ENCODE measurements at places on chromosomes 12 and 14.
A peak's percentile ranks its signal among the peaks of the same experiment; 100 is the strongest.

- DNase-seq: no peak
Observed at GRCh38 chr14:24249230-24250021, 7.0 kb upstream of the TINF2 start.

DNA sequence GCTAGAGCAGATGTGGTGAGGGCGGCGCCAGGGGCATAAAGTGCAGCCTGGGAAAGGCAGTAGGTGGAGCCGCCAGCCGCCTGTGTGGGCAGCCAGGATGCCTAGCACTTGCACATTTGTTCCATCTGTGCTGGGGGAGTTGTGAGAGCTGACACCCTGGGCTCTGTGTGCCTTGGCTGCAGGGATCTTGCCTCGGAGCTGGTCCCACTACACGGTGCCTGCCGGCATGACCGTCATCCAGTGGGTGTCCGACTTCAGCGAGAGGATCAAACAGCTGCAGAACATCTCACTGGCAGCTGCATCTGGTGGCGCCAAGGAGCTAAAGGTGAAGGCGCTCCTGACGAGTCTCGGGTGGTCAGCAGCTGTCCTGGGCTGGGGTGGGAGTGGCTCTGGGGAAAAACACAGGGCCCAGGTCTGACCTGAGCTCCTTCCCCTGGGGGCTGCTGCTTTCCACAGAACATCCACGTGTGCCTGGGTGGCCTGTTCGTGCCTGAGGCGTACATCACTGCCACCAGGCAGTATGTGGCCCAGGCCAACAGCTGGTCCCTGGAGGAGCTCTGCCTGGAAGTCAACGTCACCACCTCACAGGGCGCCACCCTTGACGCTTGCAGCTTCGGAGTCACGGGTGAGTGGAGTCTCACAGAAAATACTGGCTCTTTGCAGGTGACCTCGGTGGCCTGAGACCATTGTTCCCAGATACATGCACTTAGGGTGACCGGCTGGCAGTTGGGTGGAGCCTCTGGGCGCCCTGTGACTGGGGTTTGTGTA is 37.4 kb downstream of the HSP90AA1 start:
- DNase-seq: no peak

DNA sequence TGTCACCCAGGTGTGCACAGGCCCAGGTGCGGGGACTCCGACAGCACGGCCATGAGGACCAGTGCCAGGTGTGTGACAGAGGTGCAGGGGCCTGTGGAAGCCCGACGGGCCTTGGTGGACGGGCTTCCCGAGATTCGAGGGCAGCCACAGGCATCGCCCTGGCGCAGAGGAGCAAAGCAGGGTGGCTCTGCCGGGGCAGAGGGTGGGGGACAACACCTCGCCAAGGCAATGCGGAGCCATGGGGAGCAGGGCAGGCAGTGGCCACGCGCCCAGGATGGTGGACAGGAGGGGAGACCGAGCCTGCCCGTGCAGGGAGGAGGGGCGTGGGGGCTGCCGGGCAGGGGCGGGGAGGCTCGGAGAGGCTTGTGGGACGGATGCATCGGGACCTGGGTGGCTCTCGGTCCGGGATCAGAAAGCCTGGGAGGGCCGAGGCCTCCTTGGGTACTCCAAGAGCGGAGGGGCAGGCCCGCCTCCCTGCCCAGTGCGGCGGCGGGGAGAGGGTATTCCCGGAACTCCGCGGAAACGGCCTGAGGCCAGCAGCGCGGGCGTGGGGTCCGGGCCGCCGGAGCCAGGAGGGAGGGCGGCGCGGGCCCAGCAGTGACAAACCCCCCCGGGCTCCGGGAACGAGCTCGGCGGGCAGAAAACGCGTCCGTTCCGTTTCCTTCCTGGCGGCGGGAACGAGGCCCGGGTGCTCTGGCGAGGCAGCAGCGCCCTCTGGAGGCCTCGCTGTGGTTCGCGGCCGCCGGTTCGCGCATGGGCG is 1.6 kb downstream of the TMEM121 start:
- DNase-seq: peak; percentile 27

- DNase-seq: no peak
Observed at GRCh38 chr12:77940011-77940423, 109.3 kb downstream of the NAV3 start.

- no peak for DNase-seq
Observed at GRCh38 chr14:103282932-103283331, 51.1 kb upstream of the EIF5 start.

DNA sequence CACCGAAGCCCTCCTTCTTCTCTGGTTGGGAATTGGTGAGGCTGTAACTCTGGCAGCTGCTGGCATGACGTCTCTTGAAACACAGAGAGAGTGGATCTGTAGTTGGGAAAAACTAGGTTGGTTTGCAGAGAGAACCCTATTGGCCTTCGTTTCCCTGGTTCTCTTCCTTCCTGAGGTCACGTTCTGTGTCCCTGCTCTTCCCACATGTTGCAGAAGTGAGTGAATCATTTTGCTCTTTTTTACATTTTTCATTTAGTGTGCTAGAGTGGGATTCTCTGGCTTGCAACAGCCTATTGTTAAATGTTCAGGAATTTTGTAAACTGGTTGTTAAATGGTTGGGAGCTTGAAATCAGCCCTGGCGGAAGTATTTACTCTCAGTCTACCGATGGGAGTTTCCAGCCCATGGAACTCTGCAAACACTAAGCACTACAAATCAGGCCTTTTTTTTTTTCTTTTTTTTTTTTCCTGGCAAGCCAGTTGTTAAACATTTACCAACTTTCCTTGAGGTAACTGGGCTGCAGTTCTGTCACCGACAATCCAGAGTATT is 26.8 kb upstream of the CKAP4 start:
- DNase-seq: no peak

GRCh38 chr12:132397934-132398385 is 68.6 kb upstream of the GALNT9 start:
- no peak for DNase-seq

DNA sequence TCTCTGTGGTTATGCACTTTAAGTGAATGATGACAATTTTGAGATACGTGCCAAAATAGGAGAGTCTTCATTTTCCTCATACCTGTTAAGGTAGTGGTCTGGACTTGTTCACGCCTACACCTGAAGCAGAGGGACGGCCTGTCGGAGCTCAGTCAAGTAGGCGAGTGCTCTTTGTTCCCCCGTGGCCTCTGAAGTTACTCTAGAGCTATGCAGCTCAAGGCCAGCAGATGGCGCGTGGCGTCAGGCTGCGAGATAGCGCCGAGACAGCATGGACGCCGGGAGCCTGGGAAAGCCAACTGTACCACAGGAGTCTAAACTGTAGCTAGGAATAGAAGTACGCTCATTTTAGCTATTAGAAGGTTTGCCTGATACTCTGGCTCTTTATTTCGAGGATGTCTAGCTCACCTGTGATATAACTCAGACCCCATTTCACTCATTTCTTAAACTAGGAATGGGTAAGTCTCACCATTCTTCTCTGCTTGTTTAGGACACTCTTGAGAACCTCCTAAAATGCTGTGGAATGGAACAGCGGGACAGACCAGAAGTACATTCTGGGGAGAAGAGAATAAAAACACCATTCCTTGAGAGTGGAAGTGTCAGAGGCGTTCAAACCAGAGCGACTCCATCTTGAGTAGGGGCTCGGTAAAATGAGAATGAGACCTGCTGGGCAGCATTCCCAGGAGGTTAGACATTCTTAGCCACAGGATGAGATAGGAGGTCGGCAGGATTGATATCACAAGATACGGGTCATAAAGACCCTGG is 267.4 kb upstream of the HMGA2 start:
- no peak for DNase-seq

- no peak for DNase-seq
Observed at GRCh38 chr14:80545935-80546854, 334.9 kb upstream of the DIO2 start.

DNA sequence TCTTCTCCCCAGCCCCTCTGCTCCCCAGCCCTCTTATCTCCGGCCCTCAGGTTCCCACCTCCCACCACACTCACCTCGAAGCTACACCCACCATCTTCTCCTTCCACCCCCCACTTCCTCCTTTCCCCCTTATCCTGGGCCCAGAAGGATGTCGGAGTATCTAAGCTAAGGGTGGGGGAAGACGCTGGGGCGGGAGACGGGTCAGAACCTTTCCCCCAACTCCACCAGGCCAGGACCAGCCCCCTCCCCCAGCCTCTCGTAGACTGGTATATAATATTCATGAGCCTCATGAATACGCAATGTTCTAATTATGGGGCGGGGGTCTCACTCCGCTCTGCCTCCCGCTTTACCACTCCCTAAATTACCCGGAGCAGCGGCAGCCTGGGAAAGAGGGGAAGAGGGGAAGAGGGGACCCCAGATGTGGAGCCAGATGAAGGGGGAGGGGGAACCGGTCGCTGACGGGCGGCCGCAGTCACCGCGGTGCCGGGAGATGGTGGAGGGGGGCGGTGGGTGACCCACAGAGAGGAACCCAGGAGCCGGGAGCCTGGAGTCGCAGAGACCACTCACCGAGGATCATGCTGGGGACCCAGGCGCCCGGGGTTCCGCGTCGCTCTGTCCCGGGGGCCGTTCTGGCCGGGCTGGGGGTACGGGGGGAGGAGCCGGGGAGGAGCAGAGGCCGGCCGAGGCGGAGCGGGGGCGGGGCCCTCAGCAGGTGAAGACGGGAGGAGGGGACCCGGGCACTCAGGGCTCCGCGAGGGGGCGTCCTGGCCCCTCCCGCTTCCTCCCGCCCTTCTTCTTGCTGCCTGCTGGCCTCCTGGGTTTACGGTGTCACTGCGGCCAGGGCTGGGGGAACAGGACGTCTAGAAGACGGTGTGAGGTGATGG is 6.4 kb upstream of the ZNF385A start:
- DNase-seq: no peak

GRCh38 chr12:52488736-52489135 is 4.3 kb downstream of the KRT6A start:
- no peak for DNase-seq

GRCh38 chr12:74317078-74317601 is 220.5 kb upstream of the ATXN7L3B start:
- peak; percentile 8 for DNase-seq

DNA sequence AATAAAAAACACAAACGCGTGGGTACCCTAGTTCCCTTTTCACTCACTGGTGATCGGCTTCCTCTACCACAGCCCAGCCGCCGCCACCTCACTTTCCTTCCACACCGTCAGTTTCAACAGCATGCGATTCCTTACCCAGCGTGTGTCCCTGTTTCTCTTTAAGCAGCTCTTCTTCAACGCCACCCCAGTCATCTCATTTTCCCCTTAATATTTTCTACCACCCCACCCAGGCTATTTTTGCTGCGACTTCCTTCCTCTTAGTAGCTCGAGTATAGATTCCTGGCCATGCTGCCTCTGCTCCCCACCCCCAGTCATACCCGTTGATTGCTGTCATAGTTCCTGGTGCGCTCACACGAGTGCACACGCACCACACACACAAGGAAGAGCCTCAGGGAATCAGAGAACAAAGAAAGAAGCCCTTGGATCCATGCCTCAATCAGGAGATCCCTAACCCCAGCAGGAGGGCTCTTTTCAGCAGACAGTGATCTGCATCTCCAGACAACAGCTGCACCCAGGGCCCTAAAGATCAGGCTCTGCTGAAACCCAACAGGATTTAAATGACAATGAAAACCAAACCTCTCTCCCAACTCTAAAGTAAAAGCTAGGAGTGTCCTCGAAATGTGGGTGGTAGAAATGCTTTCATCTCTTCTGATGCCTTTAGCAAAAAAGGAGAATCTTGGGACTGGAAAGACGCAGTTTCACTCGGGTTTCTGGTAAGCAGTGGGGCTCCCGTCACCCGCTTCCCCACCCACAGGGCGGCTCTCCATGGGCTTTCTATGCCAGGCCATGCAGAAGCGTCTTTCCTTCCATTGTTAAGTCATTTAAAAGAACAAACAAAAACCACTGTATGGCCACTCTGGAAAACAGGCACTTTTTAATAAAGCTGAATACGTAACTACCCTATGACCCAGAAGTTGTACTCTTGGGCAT is 23.8 kb downstream of the VPS37B start:
- no peak for DNase-seq

GRCh38 chr12:98372340-98373024 is 142.9 kb upstream of the TMPO start:
- no peak for DNase-seq

DNA sequence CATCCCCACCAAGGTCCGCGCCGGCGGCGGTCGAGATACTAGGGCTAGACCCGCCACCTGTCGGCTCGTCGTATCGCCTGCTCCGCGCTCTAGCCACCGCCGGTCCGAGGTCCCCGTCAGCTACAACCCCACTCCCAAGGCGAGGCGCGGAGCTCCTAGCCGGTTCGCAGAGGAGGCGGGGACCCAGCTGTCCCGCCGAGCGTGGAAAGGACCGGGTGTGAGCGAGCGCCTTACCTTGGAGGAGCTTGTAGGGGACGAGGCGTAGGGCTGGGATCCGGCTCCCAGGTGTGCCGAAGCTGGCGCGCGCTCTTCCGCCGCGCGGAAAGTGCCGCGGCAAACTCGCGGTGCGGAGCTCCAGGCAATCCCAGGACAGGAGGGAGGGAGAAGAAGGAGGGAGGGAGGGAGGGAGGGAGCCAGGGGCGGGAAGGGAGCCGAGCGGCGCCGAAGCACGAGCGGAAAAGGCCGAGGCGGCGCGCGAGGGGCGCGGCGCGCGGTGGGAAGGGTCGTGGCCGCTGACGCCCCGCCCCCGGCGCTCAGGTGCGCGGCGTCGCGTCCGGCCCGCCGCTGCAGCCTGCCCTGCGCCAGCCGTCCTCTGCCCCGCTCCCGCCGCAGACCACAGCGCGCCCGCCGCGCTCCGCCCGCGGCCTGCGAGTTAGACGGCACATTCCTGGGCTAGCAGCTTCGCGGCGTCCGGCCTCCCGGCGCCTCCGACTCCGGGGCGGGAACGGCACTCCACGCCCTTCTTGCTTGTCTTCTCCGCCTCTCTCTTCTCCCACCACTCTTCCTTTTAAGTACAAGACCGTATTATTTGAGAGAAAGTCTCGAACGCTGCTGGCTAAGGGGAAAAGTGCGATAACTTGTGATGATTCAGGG is at the start of gene PAWR:
Gene PAWR, minus strand, starts transcription at position 327 of the 873 bp plus-strand sequence. CDS start 720 bp downstream, outside the sequence.
- peak; percentile 42 for DNase-seq

GRCh38 chr14:35419429-35419841 is 14.9 kb upstream of the NFKBIA start:
- DNase-seq: no peak

DNA sequence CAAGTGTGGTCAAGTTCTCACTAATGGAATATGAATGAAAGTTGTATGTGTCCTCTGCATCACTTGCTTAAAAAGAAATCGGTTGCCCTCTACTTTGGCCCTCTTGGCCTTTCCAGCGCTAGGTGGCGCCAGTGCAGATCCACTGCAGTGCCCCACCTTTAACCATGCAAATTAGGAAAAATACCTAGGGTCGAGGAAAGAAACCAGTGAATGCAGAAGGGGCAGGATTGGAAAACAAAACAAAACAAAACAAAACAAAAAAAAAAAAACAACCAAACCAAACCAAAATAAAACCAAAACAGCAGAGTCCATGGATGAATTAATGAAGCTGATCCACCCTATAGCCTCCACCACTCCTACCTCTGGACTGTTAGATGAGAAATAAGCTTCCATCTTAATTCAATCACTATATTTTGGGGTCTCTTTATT is 12.9 kb upstream of the NEMF start:
- no peak for DNase-seq

DNA sequence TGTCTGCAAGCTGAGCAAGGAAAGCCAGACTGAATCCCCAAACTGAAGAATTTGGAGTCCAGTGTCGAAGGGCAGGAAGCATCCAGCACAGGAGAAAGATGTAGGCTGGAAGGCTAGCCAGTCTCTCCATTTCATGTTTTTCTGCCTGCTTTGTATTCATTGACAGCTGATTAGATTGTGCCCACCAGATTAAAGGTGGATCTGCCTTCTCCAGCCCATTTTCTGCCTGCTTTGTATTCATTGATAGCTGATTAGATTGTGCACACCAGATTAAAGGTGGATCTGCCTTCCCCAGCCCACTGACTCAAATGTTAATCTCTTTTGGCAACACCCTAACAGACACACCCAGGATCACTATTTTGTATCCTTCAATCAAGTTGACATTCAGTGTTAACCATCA is 85.3 kb downstream of the PLBD1 start:
- DNase-seq: no peak

All from NCI-H524 treated with DMSO at 0.1 percent for 48 hours (cell line).